ENCODE measurements at places on chromosomes 12 and 14.

DNA sequence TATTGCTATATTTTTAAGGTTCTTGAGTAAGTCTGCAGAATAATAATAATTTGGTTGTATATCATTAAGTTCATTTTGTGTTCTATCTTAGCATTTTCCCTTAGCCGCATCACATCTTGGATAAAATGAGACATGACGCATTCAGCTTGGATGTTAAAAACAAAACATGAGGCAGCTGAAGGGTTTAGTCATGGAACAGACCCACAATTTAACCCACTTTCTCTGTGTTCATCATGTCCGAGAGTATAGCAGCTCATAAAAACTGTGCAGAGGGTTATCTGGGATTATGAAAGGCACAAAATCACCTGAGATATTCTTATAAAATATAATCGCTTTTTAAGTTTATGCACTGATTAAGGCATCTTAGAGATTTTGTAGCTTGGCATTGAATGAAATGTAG is 219.3 kb downstream of the TRHDE start:
- peak; percentile 28 for DNase-seq

GRCh38 chr12:59119676-59120075 is 199.4 kb upstream of the LRIG3 start:
- DNase-seq: peak; percentile 71

GRCh38 chr12:127888943-127889719 is 377.8 kb upstream of the TMEM132C start:
- DNase-seq: no peak

DNA sequence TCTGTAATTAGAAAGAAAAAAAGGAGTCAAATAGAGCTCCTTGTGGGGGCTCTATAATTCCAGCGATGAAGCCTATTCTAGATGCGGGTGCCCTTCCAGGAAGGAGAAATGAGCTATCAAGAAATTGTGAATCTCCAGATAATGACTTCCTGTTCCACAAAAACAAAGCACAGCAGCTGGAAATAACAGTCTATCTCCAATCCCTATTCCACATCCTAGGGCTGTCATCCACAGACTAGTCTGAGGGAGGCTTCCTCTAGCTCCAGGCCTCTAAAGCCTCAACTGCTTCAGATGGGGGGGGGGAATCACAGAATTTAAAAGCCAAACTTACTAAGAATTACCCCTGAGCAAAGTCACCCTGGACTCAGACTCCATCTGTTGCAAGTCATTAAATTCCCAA is 77.4 kb upstream of the GTF2A1 start:
- DNase-seq: no peak

DNA sequence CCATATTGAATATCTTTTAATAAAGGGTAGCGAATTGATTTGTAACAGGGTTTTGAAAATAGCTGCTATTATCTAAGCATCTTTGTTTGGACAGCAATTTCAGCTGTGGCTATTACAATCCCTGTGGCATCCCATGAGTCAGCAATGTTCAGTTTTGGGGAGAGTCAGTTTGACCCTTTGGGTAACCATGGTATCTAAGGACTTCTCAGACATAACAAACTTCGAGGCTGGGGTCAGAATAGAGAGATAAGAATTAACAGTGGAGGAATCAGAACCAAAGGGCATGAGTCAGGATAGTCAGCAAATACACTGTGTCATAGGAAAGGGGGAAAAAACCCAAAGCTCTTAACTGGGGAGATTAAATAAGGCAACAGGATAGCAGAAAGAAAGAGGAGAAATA is 11.7 kb upstream of the PTHLH start:
- DNase-seq: no peak

GRCh38 chr14:80491650-80492049 is 280.3 kb upstream of the DIO2 start:
- no peak for DNase-seq

DNA sequence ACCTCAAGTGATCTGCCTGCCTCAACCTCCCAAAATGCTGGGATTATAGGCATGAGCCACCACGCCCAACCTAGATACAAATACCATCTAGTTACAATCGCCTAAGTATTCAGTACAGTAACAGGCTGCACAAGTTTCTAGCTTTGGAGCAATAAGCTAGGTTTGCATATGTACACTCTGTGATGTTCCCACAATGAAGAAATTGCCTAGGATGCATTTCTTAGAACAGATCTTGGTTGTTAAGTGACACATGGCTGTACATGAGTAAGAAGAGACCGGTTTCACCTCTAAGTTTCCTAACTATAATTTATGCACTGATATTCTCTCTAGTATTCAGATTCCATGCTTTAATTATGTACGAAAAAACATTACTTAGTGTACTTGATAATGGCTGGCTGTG is 5.4 kb upstream of the TUBA1C start:
- DNase-seq: no peak

DNA sequence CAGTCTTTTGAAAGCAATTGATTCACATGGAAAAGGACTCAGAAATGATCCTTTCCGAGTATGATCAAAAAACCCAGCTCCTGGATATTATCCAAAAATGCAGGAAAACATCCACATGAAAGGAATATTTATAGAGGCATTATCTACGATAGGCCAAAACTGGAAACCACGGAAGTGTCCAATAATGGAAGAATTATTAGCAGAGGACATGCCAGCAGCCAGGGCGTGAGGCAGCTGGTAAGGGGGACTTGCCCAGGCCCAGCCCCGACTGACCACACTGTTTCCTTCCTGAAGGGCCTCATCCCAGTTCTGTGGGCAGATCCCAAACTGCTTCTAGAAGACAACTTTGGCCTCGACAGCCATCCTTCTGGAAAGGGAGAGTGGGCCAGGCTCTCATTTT is 20.5 kb downstream of the ACTN1 start:
- no peak for DNase-seq

DNA sequence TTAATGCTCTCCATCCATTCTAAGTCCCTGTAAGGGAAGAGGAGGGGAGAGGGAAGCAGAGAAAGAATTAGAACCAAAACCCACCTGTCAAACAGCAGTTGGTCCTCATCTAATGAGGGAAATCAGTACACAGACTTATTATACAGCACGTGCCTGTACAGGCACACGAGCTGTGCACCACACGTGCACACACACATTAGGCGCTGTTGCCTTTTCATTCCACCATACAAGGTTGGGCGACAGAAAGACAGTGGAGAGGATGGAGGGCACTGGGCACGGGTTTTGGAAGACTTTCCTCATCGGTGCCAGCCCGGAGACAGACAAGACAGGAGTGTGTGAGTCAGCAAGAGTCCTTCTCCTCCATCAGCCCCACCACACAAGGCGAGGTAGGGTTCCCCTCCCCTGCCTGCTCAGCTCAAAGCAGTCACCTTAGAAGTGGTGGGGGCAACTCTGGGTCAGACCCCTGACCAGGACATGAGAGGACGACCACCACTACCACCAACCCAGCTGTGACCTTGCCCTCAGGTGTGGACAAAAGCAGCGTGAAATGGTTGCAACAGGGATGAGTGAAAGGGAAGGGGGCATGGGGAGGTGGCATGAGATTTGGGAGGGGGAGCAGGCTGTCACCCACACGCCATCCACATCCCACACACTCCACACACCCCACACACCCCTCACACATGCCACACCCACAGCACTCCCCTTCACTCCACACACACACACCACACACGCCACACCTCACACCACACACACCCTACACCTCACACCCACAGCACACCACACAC is 80.7 kb downstream of the ACTN1 start:
- no peak for DNase-seq

DNA sequence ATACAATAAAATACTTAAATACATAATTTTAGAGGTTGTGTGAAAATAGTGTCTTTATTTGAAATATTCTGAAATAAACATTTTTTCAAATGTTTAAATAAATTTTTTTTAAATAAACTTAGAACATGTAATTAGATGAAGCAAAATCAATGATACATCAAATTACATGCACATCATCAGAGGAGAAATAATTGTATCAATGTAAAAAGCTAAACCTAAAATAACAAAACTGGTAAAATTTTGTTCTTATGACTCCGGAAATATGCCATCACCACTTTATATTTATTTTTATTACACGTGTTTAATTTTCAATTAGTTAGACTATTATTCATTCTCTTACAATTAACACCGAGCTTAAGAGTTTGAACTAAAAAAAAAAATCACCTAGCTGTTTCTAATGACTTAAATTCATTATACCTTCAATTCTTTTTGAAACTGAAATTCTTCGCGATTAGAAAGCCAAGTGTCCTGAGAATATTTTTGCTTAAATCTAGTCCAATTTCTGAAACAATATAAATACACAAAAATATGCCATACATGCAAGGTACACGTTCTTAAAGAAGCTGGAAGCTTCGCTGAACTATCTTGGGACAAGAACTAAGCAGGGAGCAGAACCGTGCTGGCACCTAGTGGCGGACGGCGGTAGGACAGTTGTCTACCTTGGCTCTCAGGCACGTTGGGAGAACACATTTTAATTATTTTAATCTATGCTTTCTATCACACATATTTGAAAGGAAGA is 230.5 kb downstream of the SLC25A21 start:
- peak; percentile 84 for DNase-seq

DNA sequence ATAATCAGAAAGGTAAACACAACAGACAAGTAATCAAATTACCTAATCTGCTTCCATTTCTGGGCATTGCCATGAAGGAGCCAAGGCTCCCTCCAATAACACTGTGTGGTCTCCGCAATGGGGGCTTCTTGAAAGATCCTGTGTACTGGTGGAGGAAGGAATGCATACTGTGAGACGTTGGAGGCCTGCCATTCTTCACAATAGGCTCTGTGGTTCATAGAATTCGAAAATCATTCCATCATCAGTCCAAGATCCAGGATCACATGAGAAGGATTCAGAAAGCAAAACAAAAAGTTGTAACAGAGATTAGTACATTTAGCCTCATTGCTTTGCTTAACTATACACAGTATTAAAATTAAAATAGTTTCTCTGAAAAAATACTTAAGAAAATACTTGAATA is 76.3 kb downstream of the CDK17 start:
- no peak for DNase-seq

DNA sequence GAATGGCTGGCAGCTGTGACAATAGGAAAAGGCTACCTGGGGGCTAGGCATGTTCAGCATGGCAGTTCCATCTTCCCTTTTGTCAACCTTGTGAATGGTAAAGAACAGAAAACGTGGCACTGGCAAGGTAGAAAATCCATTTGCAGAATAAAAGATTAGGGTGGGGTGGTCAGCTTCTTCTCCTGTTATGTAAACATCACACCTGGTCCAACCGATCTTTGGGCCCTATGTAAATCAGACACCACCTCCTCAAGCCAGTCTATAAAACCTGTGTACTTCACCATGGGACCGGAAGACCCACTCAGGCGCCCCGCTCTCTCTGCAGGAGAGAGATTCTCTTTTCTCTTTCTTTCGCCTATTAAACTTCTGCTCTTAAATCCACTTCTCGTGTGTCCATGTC is 19.6 kb upstream of the TMEM30B start:
- DNase-seq: no peak

- DNase-seq: no peak
These were observed 36.4 kb upstream of the SMOC1 start for GRCh38 chr14:69842686-69843420.

GRCh38 chr12:18250313-18250916 is 10.9 kb upstream of the PIK3C2G start:
- DNase-seq: peak; percentile 83

- DNase-seq: no peak
These were observed 98.0 kb downstream of the VCPKMT start for GRCh38 chr14:50018201-50018932.

DNA sequence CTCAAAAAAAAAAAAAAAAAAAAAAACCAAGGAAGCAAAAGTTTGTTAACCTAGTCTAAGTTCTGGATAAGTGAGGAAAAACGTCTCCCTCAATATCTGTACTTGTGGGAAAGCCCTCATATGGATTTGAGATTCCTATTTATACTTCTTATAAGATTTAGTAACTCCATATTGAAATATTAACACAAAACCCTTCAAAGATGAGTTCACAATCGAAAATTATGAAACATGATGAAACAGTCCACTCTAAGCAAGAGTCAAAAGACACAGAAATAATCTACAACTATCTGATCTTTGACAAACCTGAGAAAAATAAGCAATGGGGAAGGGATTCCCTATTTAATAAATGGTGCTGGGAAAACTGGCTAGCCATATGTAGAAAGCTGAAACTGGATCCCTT is 25.2 kb downstream of the VWF start:
- no peak for DNase-seq

DNA sequence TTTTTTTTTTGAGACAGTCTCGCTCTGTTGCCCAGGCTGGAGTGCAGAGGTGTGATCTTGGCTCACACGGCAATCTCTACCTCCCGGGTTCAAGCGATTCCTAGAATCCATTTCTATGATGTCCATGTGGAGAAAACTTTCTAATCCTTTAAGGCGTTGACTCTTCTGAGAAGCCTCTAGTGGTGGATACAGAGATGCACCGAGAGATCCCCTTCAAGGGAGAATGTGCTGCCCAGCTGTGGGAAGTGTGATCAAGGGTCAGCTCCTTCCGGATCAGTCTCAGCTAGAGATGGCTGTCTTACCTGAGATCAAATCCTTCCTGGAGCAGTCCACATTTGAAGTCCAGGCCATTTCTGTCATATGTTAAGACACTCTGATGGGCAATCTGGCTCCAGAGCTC is 92.7 kb upstream of the HECTD1 start:
- DNase-seq: peak; percentile 39

DNA sequence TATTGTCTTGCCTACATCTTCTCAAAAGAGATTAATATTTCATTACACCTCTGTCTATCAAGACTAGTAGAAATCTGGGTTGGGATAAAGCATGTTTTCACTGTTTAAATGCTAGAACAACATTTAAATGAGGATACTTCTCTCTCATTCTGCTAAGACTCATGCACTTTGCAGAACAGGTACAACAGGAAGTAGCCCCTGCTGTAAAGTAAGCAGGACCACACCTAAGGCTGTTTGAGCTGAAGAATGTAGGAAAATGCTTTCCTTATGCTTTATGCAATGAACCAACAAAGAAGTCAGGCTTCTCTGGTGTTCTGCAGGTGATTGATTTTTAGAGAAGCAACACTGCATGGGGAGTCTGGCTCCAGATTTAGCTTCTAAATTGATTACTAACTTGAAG is 89.4 kb downstream of the PAX9 start:
- DNase-seq: no peak

GRCh38 chr14:52829527-52830185 is 38.2 kb upstream of the GNPNAT1 start:
- no peak for DNase-seq

DNA sequence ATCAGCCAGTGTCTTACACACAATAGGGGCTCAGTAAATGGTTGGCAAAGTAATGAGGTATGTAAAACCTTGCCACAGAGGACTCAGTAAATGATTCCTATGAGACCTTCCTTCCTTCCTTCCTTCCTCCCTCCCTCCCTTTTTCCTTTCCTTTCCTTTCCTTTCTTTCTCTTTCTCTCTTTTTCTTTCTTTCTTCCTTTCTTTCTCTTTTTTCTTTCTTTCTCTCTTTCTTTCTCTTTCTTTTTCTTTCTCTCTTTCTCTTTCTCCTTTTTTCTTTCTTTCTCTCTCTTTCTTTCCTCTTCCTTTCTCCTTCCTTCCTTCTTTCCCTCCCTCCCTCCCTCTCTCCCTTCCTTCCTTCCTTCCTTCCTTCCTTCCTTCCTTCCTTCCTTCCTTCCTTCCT is 7.5 kb downstream of the SDS start:
- DNase-seq: no peak

DNA sequence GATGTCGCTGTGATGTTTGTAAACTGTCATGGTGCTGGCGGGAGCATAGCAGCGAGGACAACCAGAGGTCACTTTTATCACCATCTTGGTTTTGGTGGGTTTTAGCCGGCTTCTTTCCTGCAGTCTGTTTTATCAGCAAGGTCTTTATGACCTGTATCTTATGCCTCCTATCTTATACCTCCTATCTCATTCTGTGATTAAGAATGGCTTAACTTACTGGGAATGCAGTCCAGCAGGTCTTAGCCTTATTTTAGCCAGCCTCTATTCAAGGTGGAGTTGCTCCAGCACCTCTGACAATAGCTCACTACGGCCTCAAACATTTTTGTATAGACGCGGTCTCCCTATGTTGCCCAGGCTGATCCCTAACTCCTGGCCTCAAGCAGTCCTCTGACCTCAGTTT is 53.7 kb downstream of the B4GALNT3 start:
- no peak for DNase-seq

Data from foreskin fibroblast (primary cell).